Fibroblast of skin of back (primary cell): ENCODE measurements at places on chromosomes 5 and 9.

DNA sequence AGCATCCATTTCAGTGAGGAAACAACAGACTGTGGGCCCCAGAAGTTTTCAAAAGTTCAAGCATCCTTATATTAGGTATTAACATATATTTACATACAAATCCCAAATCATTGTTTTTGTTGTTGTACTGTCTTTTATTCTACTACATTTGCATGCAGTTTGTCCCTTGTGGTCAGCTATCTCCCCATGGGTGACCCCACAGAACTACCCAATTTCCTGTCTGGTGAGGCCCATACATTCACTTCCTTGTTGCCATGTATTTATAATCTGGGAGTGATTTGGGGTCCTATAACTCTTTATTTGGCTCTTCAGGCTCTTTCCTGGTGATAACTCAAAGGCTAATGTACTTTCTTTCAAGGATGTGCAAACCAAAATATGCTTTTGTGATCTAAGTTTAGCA, 3.3 kb upstream of the CD180 start:
- no peak for DNase-seq

- peak; percentile 80 for DNase-seq
Observed at GRCh38 chr5:141843156-141843927, 34.9 kb downstream of the PCDH1 start.

DNA sequence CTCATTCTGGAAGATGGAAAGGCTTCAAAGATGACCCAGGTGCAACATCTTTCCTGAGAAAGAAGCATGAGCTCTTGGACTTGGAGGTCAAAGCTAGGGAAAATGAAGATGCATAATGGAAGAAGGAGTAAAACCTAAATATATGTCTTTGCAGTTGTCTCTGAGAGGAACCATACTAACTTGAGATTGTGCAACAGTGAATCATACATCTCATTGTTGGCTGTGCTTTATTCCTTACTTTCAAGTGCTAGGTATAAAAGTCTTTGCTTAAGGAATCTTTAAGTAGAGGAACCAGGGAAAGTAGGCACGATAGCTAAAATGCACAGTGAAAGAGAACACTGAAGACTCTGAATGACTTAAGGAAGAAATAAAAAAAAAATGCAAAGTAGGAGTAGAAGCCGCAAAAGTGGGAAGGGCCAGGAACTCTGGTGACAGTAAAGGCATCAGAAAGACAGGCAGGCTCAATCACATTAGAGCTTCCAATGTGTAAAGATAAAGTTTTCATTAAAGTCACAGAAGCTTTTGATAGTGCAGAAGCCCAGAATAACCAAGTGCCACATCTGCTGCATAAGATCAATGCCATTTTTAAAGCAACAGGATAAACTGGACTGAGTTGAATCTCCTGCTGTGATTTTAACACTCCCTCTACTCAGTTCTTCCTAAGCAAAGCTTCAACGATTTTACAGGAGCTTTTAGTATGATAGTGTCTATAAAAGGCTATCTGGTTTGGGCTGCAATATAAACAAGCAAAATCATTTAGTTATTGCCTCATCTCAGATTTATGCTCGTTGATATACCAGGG, 432.3 kb upstream of the EDIL3 start:
- no peak for DNase-seq

GRCh38 chr5:113902917-113903660, 389.6 kb downstream of the YTHDC2 start:
- no peak for DNase-seq

DNA sequence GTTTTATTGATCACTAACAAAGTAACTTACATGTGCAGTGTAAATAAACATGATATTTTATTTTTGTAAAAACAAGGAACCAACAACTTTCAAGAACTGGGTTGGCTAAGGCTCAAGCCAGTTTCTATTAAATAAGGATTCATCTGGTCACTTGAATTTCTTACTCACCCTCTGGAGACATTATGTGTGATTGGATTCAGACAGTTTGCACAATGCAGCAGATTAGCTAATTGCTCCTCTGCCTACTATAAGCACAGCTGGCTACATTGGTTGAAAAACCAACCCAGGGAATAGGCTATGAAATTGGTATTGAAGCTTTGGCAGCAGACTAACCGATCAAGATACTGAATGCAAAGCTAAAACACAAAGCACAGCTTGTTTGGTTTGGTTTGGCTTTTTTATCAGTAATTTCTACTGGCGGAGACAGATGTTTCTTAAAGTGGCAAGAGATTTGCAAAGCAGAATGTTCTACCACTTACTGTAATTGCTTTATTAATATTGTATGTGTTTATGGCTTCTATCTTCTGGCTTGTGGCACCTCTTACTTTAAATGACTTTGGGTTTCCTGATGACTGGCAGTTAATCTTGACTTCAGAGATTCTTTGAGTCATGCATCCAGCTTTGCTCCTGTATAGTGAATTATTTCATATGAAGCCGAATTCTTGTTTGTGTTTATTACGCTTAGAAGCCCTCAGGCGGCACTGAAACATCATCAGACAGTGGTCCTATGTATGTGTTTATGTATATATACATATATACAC, 231.5 kb downstream of the MPDZ start:
- DNase-seq = no peak

DNA sequence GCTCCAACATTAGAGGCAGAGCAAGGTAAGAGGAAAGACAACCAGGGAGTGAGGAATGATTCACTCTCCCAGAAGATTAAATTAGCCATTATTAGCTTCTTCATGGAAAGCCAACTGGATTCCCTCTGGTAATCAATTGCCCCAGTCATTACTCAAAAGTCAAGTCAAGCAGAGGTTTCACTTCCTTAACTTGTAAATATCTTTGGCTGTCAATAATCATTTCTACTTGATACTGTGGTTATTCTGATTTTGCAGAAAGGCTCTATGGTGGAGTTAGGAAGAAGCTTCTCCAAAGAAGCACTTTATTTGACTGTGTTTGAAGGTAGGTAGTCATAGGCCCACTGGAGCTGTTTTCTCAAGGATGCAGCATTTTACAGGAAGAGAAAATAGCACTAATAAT, 78.0 kb downstream of the JAKMIP2 start:
- DNase-seq = no peak

- no peak for DNase-seq
Observed at GRCh38 chr9:22622815-22623214, 176.2 kb downstream of the DMRTA1 start.

GRCh38 chr5:120122703-120123102, 341.4 kb upstream of the PRR16 start:
- DNase-seq = no peak

- no peak for DNase-seq
Observed at GRCh38 chr5:58746321-58746720, 163.4 kb downstream of the RAB3C start.

DNA sequence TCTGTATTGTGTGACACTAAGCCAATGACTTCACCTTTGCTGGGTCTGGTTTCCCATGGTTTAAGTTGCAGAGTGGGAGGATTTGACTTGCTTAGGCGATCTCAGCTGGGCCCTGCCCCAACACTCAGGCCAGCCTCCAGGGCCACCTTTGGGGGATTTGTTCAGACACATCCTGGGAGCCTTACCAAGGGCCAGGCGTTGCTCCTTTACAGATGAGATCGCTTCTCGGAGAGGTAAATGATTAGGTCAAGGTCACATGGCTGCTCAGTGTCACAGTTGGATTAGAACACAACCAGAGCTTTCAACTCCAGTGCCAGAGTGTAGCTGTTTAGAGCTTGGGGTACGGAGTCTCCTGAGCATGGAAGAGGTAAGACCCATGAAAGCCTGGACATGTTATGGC, 57.5 kb downstream of the COL27A1 start:
- DNase-seq = no peak
